ENCODE measurements at places on chromosomes 3 and 15.

DNA sequence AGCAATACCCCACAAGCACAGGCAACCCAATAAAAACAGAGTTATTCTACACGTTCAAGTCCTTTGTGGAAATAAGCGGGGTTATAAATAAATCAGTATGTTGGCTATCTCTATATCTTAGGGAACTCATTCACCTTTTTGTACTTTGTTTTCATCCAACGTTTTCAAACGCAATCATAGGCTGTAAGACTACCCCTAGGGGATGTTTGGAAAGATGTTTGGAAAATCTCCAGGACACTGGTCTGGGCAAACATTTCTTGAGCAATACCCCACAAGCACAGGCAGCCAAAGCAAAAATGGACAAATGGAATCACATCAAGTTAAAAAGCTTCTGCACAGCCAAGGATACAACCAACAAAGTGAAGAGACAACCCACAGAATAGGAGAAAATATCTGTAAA, 70.1 kb downstream of the CLDN11 start:
- DNase-seq = no peak

- no peak for DNase-seq
Observed at GRCh38 chr3:171481011-171481410, 20.8 kb upstream of the TNIK start.

- no peak for DNase-seq
Observed at GRCh38 chr15:74176262-74177214, 3.0 kb downstream of the ISLR start.

DNA sequence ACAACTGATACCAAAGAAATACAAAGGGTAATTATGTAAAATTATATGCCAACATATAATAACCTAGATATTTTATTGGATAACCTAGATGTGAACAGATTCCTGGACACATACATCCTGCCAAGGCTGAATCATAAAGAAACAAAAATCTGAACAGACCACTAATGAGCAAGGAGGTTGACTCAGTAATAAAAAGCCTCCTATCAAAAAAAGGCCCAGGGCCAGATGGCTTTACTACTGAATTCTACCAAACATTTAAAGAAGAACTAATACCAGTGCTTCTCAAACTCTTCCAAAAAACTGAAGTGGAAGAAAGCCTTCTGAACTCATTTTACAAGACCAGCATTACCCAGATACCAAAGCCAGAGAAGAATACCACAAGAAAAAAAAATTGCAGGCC, 32.4 kb downstream of the THBS1 start:
- no peak for DNase-seq

DNA sequence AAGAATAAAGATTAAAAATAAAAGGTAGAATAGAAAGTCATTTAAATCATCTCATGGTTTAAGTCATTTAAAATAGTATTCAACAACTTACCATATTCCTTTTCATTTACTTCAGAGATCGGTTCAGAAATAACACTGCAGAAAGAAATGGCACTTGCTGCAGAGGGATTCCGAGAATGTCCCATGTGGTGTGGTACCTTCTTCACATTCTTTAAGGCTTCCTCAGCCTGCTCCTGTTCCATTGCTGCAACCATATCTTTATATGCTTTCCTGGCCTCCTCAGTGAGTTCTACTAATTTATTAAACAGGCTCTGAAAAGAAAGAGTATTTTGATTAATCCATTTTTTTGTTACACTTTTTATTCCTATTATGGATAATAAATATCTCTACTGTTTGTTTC, 32.6 kb upstream of the SHC4 start:
- no peak for DNase-seq

GRCh38 chr3:53287131-53287629, 31.4 kb upstream of the TKT start:
- DNase-seq = peak; percentile 53

- peak; percentile 7 for DNase-seq
Observed at GRCh38 chr3:68306571-68306970, 625.8 kb downstream of the TAFA4 start.

DNA sequence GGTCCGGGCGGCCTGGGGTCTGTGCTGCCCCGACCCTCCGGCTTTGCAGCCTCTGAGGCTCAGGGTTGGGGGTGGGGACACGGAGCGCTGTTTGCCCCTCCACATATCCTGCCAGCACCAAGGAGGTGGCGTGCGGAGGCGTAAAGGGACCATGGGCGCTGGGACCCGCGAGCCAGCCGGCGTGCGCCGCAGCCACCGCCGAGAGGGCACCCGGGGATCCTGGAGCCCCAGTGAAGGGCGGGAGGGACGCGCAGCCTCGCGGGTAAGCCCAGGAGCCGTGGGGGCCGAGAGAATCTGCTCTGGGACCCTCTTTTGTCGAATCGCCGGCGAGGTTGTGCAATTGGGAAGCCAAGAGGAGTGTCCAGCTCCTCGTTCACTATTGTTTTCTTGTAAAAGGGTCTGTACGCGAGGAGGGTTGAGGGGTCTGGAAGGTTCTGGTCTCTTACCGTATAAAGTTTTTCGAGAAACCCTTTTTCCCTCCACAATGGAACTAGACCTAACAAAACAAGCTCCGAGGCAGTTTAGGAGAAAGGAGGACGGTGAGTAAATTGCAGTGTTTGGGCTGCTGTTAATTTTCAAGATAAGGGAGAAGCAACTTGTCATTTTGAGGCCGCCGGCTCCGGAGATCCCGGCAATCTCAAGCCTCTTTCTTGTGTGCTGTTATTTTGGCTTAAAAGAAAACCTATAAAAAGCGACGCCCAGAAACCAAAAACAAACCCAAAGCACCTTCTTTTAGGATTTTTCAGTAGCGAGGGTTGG, 29.9 kb upstream of the ST3GAL6 start:
- peak; percentile 13 for DNase-seq

- no peak for DNase-seq
Observed at GRCh38 chr3:160870327-160870726, 114.3 kb downstream of the PPM1L start.

GRCh38 chr3:141255846-141256261, 24.2 kb downstream of the PXYLP1 start:
- DNase-seq = peak; percentile 65

DNA sequence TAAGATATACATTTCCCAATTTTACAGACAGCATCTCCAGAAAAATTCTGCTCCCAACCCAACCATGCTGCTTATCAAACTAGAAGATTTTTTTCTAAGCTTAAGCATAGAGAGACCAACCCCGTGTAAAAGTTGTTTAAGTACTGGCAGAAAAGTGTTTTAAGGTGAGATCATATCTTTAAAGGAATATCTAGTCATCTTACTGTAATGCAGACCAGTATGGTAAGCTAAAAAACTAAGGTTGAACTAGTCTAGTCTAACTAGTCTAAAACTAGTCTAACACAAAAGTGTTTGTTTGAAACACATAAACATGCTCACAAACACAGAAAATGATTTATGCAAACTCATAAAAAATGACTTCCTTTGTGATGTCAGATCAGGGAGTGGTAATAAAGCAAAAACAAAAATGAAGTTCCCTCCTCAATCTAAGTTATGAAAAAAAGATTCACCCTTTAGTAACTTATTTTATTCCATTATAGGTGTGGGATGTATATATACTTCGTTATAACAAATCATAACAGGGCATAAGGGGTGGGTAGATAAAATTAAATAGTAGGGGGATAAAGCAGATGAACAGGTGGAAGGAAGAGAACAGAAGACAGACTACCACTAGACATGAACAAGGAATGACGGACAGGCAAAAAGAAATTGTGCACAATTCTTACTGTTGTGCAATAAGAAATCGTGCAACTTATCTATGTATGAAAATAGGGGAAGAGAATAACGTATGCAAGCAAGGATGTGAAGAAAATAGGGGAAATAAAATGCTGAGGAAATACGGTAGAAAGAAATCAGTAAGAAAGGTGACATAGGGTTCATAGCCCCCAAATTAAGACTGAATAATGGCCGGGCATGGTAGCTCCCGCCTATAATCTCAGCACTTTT, 10.0 kb downstream of the MYO5A start:
- DNase-seq = no peak

GRCh38 chr15:40369971-40370370, 12.0 kb downstream of the DISP2 start:
- no peak for DNase-seq

DNA sequence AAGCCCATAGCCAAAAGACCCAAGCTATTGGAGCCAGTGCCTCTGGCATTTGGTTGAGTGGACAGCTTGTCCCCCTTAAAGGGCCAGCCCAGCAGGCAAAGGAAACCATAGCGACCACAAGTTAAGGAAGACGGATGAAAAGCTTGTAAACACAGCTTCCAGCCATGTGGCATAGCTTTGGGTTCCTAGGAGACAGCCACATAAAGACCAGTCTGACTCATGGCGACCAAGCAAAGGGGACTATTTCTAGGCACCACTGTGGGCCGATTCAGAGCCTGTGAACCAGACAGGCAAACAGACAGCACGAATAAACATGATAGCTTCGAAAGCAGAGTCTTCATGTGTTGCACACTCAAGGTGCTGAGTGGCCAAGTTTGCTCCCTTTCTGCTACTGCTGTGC, 30.5 kb upstream of the SRGAP3 start:
- no peak for DNase-seq

DNA sequence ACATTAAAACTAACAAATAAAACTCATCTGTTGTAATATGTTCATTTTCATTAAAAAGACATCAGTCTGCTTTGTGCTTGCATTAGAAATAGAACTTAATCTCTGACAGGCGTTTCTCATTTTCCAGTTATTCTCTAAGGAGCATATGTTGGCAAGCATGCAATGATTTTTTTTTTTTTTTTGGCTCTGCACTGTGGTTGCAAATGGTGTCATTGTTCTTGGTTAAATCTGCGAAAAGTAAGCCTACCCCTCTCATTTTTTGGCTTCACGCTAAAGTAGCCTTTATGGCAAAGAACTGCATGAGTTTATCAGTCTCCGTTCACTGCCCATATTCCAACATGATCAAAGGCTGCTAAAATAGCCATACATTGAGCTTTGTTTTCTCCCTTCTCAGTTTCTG, 403.2 kb downstream of the MECOM start:
- no peak for DNase-seq

- peak; percentile 61 for DNase-seq
Observed at GRCh38 chr15:67820992-67821783, 4.1 kb upstream of the SKOR1 start.

GRCh38 chr15:100918690-100919480, at the start of gene LRRK1:
Gene LRRK1, plus strand, starts transcription at chr15:100919357. Its CDS starts 5,276 bp downstream, at chr15:100924633.
- DNase-seq = peak; percentile 22

GRCh38 chr15:101539492-101539891, 50.0 kb upstream of the PCSK6 start:
- DNase-seq = no peak

- no peak for DNase-seq
Observed at GRCh38 chr3:9047452-9048346, 84.4 kb upstream of the RAD18 start.

DNA sequence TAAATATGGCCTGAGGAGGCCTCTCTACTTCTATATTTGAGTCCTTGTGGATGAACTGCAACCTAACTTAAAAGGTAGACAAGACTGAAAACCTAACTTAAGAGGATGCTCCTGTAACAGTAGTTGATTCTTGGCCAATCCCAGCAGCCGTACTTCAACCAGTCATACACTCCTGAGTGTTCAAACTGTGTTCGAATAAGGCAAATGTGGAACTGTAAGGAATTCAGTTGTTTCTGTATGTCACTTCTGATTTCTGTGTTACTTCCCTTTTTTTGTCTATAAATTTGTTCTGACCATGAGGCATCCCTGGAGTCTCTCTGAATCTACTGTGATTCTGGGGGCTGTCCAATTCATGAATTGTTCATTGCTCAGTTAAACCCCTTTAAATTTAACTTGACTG, 20.5 kb downstream of the GALK2 start:
- DNase-seq = no peak

DNA sequence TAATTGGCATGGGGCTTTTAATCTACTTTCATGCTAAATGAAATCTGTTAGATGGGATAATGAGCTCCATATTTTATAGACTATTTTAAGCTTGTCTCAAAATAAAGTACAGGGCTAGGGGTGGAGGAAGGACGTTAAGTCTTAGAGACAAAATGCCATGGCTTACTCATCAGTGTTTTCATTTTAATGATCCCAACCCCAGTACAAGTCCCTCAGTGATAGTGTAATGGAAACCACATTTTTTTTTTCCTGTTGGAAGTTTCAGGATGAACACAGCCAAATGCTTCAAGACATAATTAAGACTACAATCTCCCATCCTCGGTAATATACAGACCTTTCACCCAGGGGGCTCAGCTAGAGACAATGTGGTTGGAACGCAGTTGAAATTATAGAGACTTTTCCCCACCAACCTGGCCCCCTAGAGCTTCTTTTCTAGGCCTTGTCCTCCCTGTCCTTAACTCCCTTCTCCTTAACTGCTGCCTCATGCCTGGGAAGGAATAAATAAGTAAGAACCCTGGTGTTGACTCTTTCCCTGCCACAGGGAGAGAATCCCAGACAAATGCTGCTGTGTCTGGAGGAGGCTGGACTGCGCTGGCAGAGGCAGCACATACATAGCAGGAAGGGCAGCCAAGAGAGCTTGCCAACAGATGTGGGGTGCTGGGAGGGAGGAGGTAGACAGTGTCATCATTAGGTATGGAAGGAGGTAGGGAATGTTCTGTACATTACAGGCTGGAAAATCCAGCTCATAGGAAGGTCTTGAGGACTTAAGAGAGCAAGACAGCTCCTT, 115.4 kb upstream of the ROPN1 start:
- no peak for DNase-seq

DNA sequence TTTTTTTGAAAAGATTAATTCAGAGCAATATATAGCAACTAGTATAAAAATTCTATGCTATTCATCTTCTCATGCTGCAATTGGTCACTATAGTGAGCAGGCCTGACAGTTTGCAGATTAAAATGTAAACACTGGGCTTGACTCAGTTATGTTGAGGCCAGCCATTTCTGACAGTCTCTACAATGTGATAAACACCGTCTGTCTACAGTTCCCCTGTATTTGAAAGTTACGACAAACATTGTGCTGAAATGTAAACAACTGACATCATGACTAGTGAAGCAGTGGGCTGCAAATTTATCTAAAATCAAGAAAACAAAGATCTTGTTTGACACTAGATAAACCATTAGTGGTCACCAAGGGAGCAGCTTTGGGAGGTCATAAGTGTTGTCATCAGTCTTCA, 197.4 kb downstream of the ISL2 start:
- DNase-seq = no peak

- no peak for DNase-seq
Observed at GRCh38 chr3:116837483-116837882, 127.9 kb downstream of the TUSC7 start.

DNA sequence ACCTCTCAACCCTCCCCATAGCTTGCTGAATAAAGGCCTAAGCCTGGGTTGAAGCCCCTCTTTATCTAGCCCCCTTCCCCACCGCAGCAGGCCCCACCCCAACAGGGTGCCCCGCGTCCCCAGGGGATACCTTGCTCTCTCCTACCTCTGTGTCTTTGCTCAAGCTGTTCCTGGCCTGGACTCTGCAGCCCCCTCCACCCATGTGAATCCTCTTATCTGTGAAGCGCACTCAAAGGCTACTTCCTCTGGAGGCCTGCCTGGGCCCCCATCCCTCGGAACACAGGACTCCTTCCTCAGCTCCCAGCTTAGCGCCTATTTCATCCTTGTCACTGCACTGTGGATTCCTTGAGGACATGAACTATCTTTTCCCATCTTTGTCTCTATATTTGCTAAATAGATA, 61.4 kb upstream of the HERC1 start:
- DNase-seq = no peak

GRCh38 chr15:65037309-65037708, 7.9 kb upstream of the MTFMT start:
- DNase-seq = no peak

Measured in activated CD4-positive, alpha-beta T cell treated with anti-CD3 and anti-CD28 coated beads for 48 hours (primary cell).